Mesothelial cell of epicardium (in vitro differentiated cells): ENCODE measurements at places on chromosomes 7 and 10.
A peak's percentile ranks its signal among the peaks of the same experiment; 100 is the strongest.

DNA sequence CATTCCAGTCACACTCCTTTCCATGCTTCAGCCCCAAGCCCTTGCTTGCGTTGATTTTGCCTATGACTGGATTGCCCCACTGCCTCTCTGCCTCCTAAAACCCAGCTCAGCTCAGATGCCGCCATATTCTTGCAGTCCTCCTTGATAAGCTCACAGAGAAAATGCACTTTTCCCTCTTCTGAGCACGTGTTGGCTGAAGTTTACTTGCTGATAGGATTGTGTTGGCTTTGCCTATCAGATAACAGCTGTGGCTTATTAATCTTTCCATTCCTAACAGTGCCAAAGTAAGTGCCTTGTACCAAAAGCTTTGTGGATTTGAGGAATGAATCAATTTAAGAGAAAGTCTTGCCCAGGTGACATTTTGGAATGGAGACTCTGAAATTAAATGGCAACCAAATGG is 249.2 kb downstream of the PHTF2 start:
- H3K36me3 ChIP-seq = no peaks in the 10 kb centered on the region
- DNase-seq = no peak
- H3K27me3 ChIP-seq = no peaks in the 10 kb centered on the region
- H3K4me3 ChIP-seq = no peak overlapping the region
- no peak overlapping the region for H3K27ac ChIP-seq

DNA sequence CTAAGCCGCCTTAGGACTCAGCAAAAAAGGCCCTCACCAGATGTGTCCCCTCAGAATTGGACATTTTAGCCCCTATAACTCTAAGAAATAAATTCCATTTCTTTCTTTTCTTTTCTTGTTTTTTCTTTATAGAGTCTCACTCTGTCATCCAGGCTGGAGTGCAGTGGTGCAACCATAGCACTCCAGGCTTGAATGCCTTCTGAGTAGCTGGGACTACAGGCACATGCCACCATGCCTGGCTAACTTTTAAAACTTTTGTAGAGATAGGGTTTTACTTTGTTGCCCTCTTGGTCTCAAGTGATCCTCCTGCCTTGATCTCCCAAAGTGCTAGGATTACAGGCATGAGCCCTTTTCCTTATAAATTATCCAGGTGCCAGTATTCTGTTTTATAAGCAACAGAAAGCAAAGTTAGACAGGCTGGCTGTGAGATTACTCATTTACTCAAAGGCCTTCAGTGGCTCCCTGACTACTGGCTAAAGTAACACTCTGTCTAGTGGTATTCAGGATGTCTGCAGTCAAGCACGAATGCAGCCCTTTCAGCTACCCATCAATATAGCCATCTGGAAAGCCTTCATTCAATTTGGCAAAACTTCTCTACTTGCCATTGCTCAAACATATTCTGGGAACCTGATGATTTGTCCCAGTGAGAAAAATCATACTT is 128.6 kb downstream of the ICA1 start:
- no peaks in the 10 kb centered on the region for H3K27me3 ChIP-seq
- no peaks in the 10 kb centered on the region for H3K4me1 ChIP-seq
- H3K36me3 ChIP-seq = no peaks in the 10 kb centered on the region
- H3K4me3 ChIP-seq = no peak overlapping the region

- H3K4me1 ChIP-seq = peaks cover 3% of the 10 kb centered on the region
- H3K4me3 ChIP-seq = no peak overlapping the region
- no peak overlapping the region for H3K27ac ChIP-seq
- no peak for DNase-seq
- H3K36me3 ChIP-seq = peaks cover 1% of the 10 kb centered on the region
Observed at GRCh38 chr7:41771717-41772116, 68.8 kb upstream of the INHBA start.

DNA sequence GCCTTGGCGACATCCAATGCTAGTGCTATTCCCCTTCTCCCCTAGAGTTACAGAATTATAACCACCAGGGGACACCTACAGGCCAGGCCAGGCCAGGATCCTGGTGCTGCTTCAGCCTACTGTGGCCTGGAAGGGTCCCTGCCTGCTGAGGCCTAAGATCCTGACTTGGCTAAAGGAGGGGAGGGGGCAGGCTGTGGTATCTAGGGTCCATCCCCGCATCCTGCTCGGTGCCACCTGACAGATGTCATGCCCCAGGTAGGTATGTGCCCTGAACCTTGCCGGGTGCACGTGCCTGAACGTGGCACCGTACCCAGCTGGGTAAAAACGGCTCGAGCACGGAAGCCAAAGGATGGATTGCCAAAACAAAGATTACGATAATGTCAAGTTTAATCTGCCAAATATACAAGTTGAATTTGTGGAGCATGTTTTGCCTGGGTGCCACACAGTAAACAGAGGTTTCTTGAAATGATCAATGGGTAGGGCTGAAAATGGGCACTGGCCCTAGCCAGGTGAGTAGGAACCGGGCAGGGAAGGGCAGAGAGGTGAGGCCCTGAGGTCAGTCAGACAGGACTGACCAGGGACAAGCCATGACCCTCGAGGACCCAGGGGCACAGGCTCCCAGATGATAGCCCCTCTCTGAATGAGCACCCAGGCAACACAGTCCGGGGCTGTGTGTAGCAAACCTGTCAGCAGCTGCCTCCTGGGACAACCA is 12.6 kb downstream of the PDAP1 start:
- peaks cover 15% of the 10 kb centered on the region for H3K36me3 ChIP-seq
- DNase-seq = no peak
- H3K4me1 ChIP-seq = peaks cover 14% of the 10 kb centered on the region
- no peak overlapping the region for H3K4me3 ChIP-seq
- H3K27me3 ChIP-seq = no peaks in the 10 kb centered on the region

DNA sequence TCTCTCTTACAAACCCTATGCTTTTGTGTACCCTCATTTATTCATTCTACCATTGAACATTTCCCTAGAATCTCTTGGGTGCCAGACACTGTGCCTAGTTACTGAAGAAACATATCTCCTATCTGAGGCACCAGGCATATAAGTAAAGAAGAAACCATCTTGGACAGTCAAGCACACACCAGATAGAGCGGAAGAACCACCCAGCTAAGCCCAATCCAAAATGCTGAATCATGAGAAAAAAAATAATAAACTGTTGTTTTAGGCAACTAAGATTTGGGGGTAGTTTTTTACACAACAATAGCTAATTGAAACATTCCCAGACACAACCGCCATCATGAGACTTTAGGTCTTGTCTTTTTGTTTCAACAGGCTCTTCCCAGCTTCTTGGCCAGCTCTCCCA is 102.3 kb upstream of the TCF7L2 start:
- DNase-seq = no peak
- H3K36me3 ChIP-seq = peaks cover 16% of the 10 kb centered on the region
- H3K4me3 ChIP-seq = no peak overlapping the region
- no peak overlapping the region for H3K27ac ChIP-seq
- H3K27me3 ChIP-seq = no peaks in the 10 kb centered on the region
- peaks cover 13% of the 10 kb centered on the region for H3K4me1 ChIP-seq

GRCh38 chr7:137715533-137715932 is 131.2 kb downstream of the DGKI start:
- H3K27me3 ChIP-seq = peaks cover 31% of the 10 kb centered on the region
- H3K27ac ChIP-seq = no peak overlapping the region
- no peaks in the 10 kb centered on the region for H3K36me3 ChIP-seq
- H3K4me3 ChIP-seq = no peak overlapping the region
- H3K4me1 ChIP-seq = no peaks in the 10 kb centered on the region

GRCh38 chr7:153835103-153835502 is 217.1 kb upstream of the DPP6 start:
- H3K4me3 ChIP-seq = no peak overlapping the region
- no peak for DNase-seq
- no peak overlapping the region for H3K27ac ChIP-seq
- H3K4me1 ChIP-seq = no peaks in the 10 kb centered on the region

DNA sequence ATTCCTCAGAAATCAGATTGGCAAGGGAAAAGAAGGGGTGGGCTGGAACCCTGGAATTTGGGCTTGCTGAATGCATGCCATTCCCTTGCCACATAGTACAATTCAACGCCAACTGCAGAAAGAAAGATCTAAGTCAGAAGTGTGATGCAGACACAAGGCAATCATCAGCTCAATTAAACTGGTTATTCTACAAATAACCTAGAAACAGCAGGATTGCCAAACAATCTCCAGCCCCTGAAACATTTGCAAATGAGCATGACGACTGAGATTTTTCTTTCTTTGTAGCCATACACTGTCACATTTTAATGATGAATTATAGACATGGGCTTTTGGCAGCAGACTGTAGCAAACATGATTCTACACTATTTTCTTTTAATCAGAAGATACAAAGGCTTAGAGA is 16.5 kb upstream of the CREB5 start:
- H3K27me3 ChIP-seq = peaks cover 19% of the 10 kb centered on the region
- no peak overlapping the region for H3K27ac ChIP-seq
- DNase-seq = no peak

GRCh38 chr10:103856797-103857170 is 1.4 kb upstream of the SH3PXD2A start:
- DNase-seq = no peak
- H3K36me3 ChIP-seq = no peaks in the 10 kb centered on the region
- no peak overlapping the region for H3K27ac ChIP-seq
- peak overlapping the region; percentile 72 for H3K4me3 ChIP-seq
- no peaks in the 10 kb centered on the region for H3K27me3 ChIP-seq

DNA sequence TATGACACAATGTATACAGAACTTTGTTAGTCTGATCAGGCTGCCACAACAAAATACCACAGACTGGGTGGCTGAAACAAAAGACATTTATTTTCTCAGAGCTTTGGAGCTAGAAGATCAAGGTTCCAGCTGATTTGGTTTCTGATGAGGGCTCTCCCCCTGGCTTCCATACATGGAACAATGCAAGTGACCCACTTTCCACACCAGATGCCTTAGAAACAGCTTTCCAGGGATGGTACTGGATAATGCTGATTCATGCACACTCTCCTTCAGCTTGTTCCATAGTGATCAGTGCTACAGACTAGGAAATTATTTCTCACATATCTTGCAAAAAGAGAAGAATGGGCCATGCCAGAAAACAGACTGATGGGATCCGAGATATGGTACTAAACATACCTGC is 1274.9 kb upstream of the SORCS1 start:
- no peak for DNase-seq
- no peak overlapping the region for H3K27ac ChIP-seq
- no peaks in the 10 kb centered on the region for H3K36me3 ChIP-seq
- no peak overlapping the region for H3K4me3 ChIP-seq
- no peaks in the 10 kb centered on the region for H3K4me1 ChIP-seq
- H3K27me3 ChIP-seq = peaks cover 9% of the 10 kb centered on the region

GRCh38 chr7:104621321-104621720 is 292.9 kb downstream of the LHFPL3 start:
- H3K4me3 ChIP-seq = no peak overlapping the region
- DNase-seq = no peak
- H3K27me3 ChIP-seq = no peaks in the 10 kb centered on the region
- no peak overlapping the region for H3K27ac ChIP-seq
- H3K4me1 ChIP-seq = no peaks in the 10 kb centered on the region

DNA sequence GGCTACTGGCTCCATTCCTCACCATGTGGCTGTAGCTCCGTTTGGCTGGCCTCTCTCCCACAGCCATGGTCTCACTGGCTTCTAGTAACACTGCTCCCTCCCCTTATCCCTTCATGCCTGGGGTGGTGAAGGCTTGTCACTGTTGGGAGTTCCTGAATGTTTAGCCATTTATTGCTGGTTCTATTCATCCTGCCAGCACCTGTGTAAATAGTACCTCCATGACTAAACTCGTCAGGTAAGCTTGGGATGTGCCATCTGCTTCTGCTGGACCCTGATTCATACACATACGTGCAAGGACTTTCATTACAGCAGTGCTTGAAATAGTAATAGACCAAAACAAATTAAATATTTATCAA is 61.6 kb downstream of the CCDC71L start:
- no peak overlapping the region for H3K27ac ChIP-seq
- no peaks in the 10 kb centered on the region for H3K36me3 ChIP-seq
- no peaks in the 10 kb centered on the region for H3K4me1 ChIP-seq
- no peak for DNase-seq
- no peak overlapping the region for H3K4me3 ChIP-seq
- H3K27me3 ChIP-seq = no peaks in the 10 kb centered on the region

GRCh38 chr10:57621466-57621865 is 646.2 kb downstream of the IPMK start:
- H3K36me3 ChIP-seq = no peaks in the 10 kb centered on the region
- DNase-seq = no peak
- no peak overlapping the region for H3K27ac ChIP-seq
- H3K4me1 ChIP-seq = peaks cover 16% of the 10 kb centered on the region

- H3K4me3 ChIP-seq = no peak overlapping the region
- no peaks in the 10 kb centered on the region for H3K27me3 ChIP-seq
- peaks cover 5% of the 10 kb centered on the region for H3K36me3 ChIP-seq
- peaks cover 13% of the 10 kb centered on the region for H3K4me1 ChIP-seq
Observed at GRCh38 chr10:28094121-28094520, 95.2 kb upstream of the ODAD2 start.

GRCh38 chr7:3710122-3710521 is 409.1 kb downstream of the SDK1 start:
- H3K4me3 ChIP-seq = no peak overlapping the region
- peaks cover 2% of the 10 kb centered on the region for H3K36me3 ChIP-seq
- peaks cover 17% of the 10 kb centered on the region for H3K4me1 ChIP-seq
- H3K27me3 ChIP-seq = no peaks in the 10 kb centered on the region
- no peak for DNase-seq

DNA sequence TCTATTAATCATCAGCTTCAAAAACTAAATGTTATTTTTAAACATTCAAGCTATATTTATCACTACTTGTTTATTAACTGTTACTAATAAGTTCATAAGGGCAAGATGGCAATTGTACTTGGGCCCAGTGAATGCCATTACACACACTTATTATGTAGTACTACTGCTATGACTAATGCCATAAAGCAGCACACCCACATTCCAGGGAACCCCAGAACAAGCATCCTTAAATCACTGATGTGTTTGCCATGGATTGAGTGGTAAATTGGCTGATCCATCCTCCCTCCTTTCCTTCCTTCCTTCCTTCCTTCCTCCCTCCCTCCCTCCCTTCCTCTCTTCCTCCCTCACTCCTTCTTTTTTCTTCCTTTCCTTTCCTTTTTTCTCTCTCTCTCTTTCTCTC is 37.4 kb upstream of the RSU1 start:
- no peak overlapping the region for H3K4me3 ChIP-seq
- H3K27me3 ChIP-seq = no peaks in the 10 kb centered on the region
- no peak overlapping the region for H3K27ac ChIP-seq
- peaks cover 26% of the 10 kb centered on the region for H3K4me1 ChIP-seq

DNA sequence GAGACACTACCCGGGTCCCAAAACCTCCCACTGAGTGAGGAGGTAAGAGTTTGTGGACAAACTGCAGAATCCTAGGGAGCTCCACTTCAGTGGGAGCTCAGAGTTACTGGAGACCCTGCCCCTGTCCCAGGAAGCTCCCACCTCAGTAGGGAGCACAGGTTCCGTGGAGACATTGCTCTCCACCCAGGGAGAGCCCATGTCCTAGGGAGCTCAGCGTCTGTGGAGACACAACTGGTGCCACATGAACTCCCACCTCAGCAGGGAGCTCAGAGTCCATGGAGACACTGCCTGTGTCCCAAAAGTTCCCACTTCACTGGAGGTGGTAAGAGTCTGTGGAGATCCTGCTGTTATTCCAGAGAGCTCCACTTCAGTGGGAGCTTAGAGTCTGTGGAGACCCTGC is 6.3 kb downstream of the MYO1G start:
- H3K27ac ChIP-seq = no peak overlapping the region
- no peaks in the 10 kb centered on the region for H3K4me1 ChIP-seq
- H3K27me3 ChIP-seq = no peaks in the 10 kb centered on the region
- H3K4me3 ChIP-seq = no peak overlapping the region
- DNase-seq = no peak
